Naive thymus-derived CD4-positive, alpha-beta T cell (primary cell): ENCODE measurements at places on chromosomes 16 and 17. TPM values are rescaled to one million over a fixed set of nuclear protein-coding genes. Genes with fewer than 3 reads are reported as not detected.

The HOXB1 gene
- total RNA-seq, result not detected

The GNG13 gene
- not detected for total RNA-seq

DNA sequence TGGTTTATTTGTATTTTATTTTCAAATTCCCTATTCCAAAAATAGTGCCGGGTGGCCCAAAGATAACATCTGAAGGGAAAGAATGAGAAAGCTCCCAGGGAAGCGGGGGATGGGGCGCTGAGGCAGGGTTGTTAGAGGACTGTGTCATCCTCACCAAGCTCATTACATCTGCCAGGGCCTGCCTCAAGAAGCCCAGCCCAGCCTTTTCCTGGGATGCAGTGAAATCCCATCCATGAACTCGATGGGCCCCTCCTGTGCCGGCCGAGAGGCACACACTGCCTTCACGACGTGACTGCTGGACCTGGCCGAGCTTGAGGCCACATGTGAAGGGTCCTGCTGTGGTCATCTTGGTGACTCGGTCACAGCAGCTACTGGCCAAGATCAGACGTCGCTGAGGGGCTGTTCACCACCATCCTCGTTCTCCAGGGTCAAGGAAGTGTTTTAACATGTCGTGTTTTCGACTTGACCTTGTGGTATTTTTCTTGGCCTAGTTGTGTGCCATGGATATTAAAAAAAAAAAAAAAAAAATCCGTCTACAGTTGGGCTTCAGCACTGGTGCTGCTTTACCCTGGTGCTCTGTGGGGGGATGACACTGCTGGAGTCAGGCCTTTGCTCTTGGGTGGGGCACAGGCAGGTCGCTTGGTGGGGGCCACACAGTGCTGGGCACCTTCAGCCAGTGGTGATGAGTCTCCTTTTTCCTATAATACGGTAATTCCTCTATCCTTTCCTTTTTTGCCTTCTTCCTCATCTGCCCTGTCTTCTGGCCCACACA lies 4.9 kb downstream of the TIMM22 start:
- no peak for DNase-seq

The CDRT15L2 gene
- not detected for total RNA-seq

- DNase-seq, result no peak
These were observed 22.2 kb upstream of the RIPOR1 start for GRCh38 chr16:67506468-67506867.

- DNase-seq, result no peak
These were observed 13.8 kb upstream of the GSDMA start for GRCh38 chr17:39949028-39949427.

DNA sequence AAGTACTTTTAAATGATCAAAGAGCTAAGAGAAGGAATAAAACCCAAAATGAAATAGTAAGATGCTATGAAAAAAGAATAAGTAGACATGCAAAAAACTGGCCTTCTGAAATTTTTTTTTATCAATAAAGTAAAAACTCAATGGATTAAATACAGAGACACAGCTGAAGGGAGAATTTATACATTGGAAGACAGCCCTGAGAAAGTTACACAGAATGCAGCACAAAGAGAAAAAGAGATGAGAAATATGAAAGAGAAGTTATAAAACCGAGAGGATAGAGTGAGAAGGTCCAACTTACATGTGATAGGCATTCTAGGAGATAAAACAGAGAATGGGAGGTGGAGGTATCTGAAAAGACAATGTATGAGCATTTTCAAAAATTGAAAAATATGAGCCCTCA lies 57.0 kb downstream of the MARF1 start:
- DNase-seq, result no peak
